Neural progenitor cell (in vitro differentiated cells): ENCODE measurements at places on chromosomes 16 and 17.

DNA sequence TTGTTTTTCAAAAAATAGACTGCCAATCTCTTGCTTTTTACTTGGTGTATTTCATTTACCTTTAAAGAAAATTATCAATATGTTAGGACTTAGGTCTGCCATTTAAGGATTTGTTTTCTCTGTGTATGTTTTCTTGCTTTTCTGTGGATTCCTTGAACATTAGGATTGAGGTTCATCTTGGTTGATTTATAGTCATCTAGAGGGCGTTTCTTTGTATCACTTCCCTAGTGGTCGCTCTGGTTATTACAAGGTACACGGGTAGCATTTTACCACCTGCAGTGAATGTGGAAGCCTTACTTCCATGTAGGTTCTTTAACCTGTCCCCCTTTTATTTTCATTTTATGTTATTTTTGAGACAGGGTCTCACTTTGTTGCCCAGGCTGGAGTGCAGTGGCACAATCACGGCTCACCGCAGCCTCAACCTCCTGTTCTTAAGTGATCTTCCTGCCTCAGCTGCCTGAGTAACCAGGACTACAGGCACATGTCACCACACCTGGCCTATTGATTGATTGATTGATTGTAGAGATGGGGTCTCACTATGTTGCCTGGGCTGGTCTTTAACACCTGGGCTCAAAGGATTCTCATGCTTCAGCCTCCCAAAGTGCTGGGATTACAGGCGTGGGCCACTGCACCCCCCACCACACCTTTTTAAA, 35.2 kb upstream of the CBX4 start:
- peak; percentile 58 for DNase-seq

DNA sequence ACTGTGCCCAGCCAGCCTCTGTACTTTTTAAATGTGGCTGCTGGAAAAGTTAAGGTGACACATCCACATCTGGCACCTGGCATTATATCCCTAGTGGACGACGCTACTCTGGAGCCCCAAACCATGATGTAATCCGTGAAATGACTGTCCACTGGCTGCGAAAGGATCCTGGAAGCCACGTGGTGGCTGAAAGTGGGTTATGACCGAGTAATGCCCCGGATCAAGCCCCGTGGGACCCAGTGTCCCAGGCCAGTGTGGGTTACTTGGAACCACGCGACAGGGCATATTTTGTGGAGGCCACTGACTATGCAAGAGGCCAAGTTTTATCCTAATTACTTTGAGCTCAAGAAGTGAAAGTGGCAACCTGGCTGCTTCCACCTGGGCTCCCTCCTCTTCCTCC, 79.6 kb downstream of the PGS1 start:
- DNase-seq, result no peak

GRCh38 chr17:78049609-78050008, 78.9 kb downstream of the TMC6 start:
- DNase-seq, result no peak

DNA sequence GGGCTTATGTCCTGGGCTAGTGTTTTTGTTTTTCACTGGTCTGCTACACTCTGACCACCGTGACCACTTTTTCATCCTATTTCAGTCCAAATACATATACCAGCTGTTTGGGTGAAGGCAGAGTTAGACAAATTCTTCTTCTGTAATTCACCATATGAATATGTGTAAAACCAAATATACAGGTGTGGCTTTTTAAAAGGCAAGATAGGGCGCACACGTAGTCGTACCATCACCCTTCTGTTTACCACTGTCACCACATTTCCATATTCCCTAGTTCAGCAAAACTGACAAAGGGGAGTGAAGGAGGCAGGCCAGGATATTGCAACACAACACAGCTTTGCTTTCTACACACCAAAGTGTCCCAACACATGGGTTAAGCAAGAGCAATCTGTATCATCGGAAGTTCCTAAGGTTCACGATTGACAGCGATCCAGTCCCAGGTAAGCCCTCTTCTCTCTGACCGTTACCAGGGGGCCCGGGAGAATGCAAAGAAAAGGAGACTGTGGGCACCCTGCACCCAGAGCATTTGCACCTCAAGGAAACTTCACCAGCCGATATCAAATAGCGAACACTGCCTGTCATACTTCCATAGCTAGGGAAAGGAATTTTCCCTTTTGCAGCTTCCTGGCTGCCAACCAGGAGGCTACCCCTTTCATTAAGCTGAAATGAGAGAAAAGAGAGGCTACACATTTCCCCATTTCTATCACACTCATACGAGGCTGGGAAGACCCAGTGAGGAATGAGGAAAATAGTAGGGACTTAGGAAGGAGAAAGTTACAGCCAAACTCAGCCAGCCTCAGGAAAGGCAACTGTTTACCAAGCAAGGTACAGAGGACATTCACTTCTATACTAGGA, 23.1 kb downstream of the CREBBP start:
- DNase-seq, result no peak

GRCh38 chr16:72889616-72890582, 158.0 kb downstream of the ZFHX3 start:
- DNase-seq, result no peak

DNA sequence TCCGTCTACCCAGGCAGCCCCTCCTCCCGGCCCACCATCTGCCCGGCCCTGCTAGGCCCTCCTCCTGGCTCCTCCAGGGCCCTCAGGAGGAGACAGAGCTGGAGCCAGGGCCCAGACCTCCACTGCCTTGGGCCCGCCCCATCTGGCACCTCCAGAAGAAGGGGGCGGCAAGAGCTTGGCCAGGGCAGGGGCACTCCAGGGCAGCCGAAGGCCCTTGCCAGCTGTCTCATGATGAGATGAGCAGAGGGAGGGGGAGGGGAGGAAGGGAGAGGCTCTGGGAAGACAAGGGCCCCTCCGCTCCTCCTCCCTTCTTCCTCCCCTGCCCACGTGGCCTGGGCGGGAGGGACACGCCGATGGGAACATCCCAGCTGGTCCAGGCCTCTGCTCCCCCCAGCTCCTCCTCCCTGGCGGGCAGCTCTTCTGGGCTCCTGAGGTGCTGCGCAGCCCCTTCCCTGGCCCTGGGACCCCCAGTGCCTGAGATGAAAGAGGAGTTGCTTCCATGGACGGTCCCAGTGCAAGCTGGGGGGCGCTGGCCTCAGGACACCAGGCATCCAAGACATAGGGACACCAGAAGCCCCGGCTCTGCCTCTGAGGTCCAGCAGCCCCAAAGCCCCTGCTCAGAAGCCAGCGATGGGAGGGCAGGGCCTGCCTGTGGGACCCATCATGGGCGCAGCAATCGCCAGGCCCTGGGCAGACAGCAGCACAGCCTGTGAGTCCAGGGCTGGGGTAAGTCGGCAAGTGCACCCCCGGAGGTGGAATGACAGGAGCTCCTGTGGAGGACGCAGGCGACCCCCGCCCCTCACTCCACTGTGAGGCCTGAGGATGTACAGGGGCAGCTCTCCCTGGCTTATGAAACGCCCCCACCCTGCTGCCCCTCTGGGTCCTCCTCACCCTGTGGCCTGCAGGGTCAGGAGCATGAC, 23.6 kb upstream of the ENPP7 start:
- DNase-seq, result peak; percentile 32

GRCh38 chr17:55458978-55459377, 37.3 kb upstream of the MMD start:
- no peak for DNase-seq

DNA sequence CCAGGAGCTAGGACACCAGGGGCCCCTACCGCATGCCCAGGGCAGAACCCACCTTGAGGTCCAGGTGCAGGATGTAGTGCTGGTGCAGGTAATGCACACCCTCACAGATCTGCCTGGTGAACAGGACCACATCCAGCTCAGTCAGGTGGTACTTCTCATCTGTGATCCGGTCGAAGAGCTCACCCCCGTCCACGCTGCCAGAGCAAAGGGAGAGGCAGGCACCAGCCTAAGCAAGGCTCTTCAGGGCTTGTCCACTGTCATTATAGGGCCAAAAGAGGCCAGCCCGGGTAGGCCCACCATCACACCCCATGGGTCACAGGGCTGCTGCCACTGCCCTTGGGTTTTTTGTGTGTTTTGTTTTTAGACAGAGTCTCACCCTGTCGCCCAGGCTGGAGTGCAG, 21.0 kb downstream of the MYLK3 start:
- DNase-seq, result no peak

DNA sequence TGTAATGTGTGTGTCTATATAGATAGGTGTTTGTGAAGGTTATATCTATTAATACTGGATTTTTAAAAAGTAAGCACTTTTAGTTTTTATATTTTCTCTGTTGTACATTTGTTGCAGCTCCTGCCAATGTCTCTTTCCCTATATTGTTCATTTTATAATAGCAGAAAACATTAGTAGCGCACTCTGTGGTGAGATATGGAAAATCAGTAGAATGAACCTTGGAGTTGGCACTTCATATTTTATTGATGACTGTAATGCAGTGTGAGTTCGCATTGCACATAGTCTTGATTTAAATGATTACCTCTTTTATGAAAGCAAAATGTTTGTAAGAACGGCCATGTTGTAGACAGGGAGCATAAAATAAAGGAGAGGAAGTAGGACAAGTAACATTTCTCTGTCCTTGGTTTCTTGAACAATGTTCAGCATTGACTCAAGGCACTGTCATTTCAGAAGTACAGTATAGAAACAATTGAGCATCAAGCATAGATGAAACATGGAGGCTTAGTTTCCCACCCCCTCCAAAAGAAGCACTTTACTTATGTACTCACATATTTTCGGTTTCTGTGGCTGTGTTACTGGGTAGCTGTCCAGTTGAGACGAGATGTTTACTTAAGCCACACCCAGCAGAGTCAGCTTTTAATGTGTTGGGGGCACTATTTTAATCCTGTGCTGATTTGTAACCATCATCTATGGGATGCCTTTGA, 74.0 kb downstream of the TANC2 start:
- no peak for DNase-seq

DNA sequence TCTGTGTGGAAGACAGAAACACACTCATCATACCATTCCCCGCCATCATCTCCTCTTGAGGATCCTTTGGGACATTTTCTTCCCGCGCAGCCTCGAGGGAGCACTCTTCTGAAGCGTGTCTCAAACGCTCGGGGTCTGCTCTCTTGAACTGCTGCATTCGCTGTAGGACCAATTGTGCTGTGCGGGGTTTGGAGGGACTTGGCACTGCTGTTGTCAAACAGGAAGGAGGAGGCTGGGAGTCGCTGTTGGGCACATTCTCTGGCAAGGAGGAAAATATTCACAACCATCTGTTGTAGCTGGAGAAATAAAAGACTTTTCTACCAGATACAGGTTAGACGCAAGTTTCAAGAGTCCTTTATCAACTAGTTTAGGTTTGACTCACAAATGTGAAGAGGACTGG, 5.0 kb downstream of the SLX4 start:
- DNase-seq, result no peak

DNA sequence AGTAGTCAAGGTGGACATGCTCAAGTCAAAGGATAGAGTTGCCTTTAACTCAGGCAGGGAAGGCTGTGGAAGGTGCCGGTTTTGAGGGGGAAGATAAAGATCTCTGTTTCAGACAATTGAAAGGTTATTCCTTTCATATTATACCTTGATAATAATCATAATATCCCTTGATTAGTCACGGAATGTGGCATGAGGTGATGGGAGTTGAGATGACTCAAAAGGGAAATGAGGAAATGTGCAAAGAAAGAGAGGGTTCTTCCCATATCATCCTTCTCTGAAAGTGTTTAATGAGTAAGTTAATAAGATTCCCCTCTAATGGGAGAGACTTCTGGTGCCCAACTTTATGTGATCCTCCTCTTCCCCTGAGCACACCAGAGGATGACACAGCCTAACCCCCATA, 43.1 kb upstream of the HS3ST2 start:
- DNase-seq, result no peak

- no peak for DNase-seq
These were observed 97.8 kb upstream of the MAF start for GRCh38 chr16:79698341-79698753.
